ENCODE measurements at places on chromosomes 4 and X. TPM values are rescaled to one million over a fixed set of nuclear protein-coding genes. Genes with fewer than 3 reads are reported as not detected.
A peak's percentile ranks its signal among the peaks of the same experiment; 100 is the strongest.

DNA sequence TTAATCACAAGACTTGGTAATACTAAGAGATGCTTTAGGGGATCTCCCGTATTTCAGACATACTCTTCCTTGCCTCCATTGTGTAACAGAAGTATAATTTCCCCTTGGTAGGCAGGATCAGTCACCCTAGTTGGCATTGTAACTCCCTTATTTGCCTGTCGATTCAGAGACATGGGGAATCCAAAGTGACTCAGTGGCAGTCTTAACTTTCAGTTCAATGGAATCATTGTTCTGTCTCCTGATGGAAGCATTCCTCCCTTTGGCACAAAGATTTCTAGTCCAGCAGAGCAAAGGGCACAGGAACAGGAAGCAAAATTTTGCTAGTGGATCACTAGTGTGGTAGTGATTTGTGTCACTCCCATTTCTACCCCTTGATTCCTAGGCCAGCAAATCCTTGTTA is 80.4 kb downstream of the DCUN1D4 start:
- no peaks in the 10 kb centered on the region for H3K4me1 ChIP-seq
- DNase-seq, result no peak

The DCAF8L2 gene
- total RNA-seq, result not detected

- peak overlapping the region; percentile 75 for H3K27ac ChIP-seq
- peaks cover 25% of the 10 kb centered on the region for H3K4me1 ChIP-seq
- peak; percentile 86 for DNase-seq
- H3K36me3 ChIP-seq, result no peaks in the 10 kb centered on the region
- no peak overlapping the region for H3K4me3 ChIP-seq
Observed at GRCh38 chr4:38160487-38161207, 200.4 kb downstream of the PTTG2 start.

The PCYT1B gene
- total RNA-seq, result 0.89 TPM

DNA sequence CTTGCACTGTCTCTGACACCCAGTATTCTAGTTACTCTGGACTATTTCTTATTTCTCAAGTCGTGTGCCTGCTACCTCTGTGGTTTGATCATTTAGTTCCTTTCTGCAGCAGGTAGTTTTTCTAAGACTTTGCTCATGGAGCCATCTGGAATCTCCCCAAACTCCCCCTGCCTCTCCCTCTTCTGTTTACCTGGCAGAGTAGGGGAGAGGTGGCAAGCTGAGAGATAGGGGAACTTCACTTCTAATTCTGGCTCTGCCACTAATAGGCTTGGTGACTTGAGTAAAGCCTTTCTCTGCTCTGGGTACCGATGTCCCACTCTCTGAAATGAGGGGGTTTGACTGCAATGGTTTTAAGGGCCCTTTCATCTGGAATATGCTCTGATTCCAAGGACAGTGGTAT is 141.3 kb downstream of the CPEB2 start:
- no peak overlapping the region for H3K27ac ChIP-seq
- no peaks in the 10 kb centered on the region for H3K27me3 ChIP-seq
- DNase-seq, result no peak
- no peak overlapping the region for H3K4me3 ChIP-seq

- H3K4me1 ChIP-seq, result no peaks in the 10 kb centered on the region
- no peaks in the 10 kb centered on the region for H3K36me3 ChIP-seq
- no peak for DNase-seq
- no peaks in the 10 kb centered on the region for H3K27me3 ChIP-seq
- no peak overlapping the region for H3K4me3 ChIP-seq
Observed at GRCh38 chrX:22155126-22155525, 117.6 kb upstream of the CBLL2 start.

DNA sequence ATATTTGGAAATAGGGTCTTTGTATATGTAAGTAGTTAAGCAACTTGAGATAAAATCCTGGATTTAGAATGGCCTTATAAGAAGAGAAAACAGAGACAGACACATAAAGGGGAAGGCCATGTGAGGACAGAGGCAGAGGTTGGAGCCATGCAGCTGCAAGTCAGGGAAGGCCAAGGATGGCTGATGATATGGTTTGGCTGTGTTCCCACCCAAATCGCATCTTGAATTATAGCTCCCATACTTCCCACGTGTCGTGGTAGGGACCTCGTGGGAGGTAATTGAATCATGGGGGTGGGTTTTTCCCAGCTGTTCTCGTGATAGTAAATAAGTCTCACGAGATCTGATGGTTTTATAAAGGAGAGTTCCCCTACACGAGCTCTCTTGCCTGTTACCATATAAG is 76.3 kb downstream of the STK32B start:
- H3K36me3 ChIP-seq, result no peaks in the 10 kb centered on the region
- no peak for DNase-seq
- H3K27me3 ChIP-seq, result no peaks in the 10 kb centered on the region
- no peaks in the 10 kb centered on the region for H3K4me1 ChIP-seq

DNA sequence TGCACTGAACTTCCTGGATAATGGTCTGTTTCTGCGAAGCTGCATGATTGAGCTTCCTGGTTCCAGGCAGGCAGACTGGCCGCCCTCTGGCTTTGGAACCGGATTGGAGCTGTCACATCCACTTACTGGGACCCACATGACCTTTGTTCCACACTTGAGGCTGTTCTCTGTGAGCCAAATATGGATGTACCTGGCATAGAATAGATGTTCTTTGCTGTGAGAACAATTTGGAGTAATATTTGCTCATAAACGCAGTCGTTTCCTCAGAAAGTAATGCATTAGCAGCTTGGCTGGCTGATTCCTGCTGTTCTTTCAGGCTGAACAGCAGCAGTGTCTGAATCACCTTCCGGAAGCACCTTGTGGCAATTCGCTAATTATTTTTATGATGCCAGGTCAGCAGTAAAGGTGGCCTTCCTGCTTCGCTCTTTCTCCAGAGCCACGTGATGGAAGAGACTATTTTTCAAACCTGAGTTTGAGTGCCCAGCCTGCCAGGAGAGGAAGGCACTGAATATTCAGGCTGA is 78.1 kb upstream of the BOD1L1 start:
- no peaks in the 10 kb centered on the region for H3K27me3 ChIP-seq
- H3K27ac ChIP-seq, result no peak overlapping the region
- no peaks in the 10 kb centered on the region for H3K4me1 ChIP-seq

- no peak overlapping the region for H3K27ac ChIP-seq
- peaks cover 2% of the 10 kb centered on the region for H3K27me3 ChIP-seq
- H3K4me1 ChIP-seq, result no peaks in the 10 kb centered on the region
- H3K36me3 ChIP-seq, result no peaks in the 10 kb centered on the region
- H3K4me3 ChIP-seq, result no peak overlapping the region
Observed at GRCh38 chr4:140769209-140769608, 13.0 kb upstream of the TBC1D9 start.

The AMTN gene
- not detected for total RNA-seq

The LNX1 gene
- total RNA-seq, result not detected

DNA sequence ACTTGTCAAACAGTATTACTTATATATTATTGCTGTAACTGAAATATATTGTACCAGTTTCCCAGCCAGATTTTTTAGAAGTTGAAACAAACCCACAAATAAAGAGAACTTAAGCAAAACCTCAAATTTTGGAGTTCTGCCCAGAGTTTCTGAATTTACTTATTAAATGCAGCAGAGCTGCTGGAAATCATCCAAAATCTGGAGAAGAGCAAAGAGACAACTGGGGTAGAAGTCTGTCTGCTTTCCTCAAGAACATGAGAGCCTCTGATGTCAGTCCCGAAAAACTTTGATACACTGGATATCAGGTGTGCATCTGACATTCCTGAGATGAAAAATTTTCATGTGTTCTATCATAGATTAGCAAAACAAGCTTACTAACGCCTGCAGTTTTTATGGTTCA is 325.9 kb downstream of the NR3C2 start:
- no peak for DNase-seq
- H3K4me1 ChIP-seq, result no peaks in the 10 kb centered on the region
- peaks cover 16% of the 10 kb centered on the region for H3K36me3 ChIP-seq
- H3K27ac ChIP-seq, result no peak overlapping the region
- H3K4me3 ChIP-seq, result no peak overlapping the region

The AFF2 gene
- 1.1 TPM for total RNA-seq

The VMA21 gene
- total RNA-seq, result 26.0 TPM

GRCh38 chr4:86938771-86939520 is 4.1 kb downstream of the AFF1 start:
- H3K27me3 ChIP-seq, result no peaks in the 10 kb centered on the region
- H3K36me3 ChIP-seq, result no peaks in the 10 kb centered on the region
- DNase-seq, result peak; percentile 75
- H3K4me1 ChIP-seq, result peaks cover 56% of the 10 kb centered on the region
- H3K27ac ChIP-seq, result peak overlapping the region; percentile 68
- peak overlapping the region; percentile 68 for H3K4me3 ChIP-seq

The SLC9B1 gene
- 1.7 TPM for total RNA-seq

The GNRHR gene
- not detected for total RNA-seq

DNA sequence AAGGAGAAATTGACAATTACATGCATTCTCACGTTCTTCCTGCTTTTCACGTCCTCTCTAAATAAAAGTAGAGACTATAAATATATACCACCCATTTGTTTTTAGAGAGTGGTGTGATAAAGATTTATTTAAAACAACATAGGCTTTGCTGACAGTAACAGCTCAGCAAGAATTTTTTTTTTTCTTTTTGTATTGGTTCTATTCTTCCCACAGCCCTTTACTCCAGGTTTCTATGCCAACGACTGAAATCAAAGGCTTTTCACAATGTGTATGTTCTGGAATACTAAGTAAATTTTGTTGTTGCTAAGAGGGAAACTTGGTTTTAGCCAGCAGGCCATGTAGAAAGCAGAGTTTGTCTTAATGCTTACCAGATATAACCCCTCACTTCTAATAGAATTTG is 43.4 kb downstream of the MAOA start:
- H3K27me3 ChIP-seq, result no peaks in the 10 kb centered on the region
- DNase-seq, result no peak
- H3K27ac ChIP-seq, result no peak overlapping the region
- H3K4me3 ChIP-seq, result no peak overlapping the region
- no peaks in the 10 kb centered on the region for H3K36me3 ChIP-seq

The HGFAC gene
- not detected for total RNA-seq

- no peaks in the 10 kb centered on the region for H3K4me1 ChIP-seq
- no peak for DNase-seq
- H3K27me3 ChIP-seq, result no peaks in the 10 kb centered on the region
- no peak overlapping the region for H3K4me3 ChIP-seq
Observed at GRCh38 chr4:26839534-26839951, 21.1 kb upstream of the STIM2 start.

The CC2D2A gene
- total RNA-seq, result not detected

The PPP1R2C gene
- 32.2 TPM for total RNA-seq

GRCh38 chrX:125395626-125396025 is 76.0 kb downstream of the TEX13C start:
- no peak overlapping the region for H3K4me3 ChIP-seq
- no peaks in the 10 kb centered on the region for H3K27me3 ChIP-seq
- no peaks in the 10 kb centered on the region for H3K4me1 ChIP-seq
- H3K36me3 ChIP-seq, result no peaks in the 10 kb centered on the region
- DNase-seq, result no peak

The CXorf49 gene
- not detected for total RNA-seq

DNA sequence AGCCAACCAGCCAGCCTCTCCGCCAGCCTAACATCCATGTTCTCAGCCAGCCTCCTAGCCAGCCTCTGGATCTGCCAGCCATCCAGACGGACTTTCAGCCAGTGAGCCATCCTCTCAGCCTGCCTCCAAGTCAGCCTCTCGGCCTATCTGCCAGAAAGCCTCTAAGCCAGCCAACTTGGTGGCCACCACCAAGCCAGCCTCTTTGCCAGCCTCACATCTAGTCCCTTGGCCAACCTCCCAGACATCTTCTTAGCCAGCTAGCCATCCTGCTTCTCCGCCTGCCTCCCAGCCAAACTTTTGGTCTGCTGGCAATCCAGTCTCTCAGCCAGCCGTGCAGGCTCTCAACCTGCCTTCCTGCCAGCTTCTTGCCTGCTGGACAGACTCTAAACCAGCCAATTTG is 16.4 kb upstream of the ARAP2 start:
- DNase-seq, result no peak
- no peaks in the 10 kb centered on the region for H3K36me3 ChIP-seq
- H3K4me1 ChIP-seq, result peaks cover 11% of the 10 kb centered on the region
- no peaks in the 10 kb centered on the region for H3K27me3 ChIP-seq

DNA sequence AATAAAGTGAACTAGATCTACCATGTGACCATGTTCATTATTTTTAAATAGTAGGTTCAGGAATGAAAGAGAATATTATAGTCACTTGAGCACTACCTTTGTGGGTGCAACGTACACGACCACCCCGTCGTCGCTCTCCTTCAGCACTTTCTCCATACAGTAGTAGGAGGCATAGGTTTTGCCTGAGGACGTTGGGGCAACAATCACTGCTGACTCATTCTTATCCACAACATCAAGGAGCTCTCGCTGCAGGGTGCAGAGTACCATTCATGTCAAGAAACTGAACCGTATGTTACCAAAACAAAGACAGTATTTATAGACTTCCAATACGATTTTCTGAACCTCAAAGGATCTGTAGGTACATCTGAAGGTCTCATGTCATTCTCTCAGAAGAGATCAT is 44.7 kb downstream of the DDX60 start:
- H3K27ac ChIP-seq, result no peak overlapping the region
- H3K4me1 ChIP-seq, result no peaks in the 10 kb centered on the region
- H3K27me3 ChIP-seq, result no peaks in the 10 kb centered on the region

The SCARB2 gene
- 21.2 TPM for total RNA-seq
